Panc1 (cell line): ENCODE measurements at places on chromosomes 1 and 21.

DNA sequence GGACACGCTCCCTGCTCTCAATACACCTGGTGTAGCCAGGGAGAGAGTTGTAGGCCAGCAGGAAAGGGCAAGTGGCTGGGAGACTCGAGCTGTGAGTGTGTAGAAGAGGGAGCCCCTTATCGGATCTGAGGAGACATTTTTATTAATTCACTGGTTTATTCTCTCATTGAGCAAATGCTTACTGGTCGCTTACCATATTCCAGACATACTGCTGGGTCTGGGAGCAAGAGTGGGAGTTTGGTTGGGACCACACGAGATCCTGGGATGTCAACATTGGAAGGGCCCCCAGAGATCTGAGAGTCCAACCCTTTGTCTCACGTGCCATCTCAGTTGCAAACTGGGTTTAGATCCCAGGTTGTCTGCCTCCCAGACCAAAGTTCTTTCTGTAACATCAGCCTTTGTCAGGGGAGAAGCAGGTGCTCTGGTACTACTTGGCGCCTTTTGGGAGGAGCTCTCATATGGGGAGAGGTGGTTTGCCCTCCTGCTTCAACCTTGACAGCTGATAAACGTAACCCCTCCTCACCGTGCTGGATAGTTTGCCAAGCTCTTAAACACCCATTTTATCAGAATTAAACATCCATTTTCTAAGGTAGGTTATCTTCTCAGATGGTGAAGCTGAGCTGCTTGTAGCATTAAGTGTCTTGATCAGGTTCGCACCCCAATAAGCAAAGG lies 742 bp downstream of the TMEM222 start:
- no peak for DNase-seq

GRCh38 chr1:12405325-12406210 lies 175.7 kb downstream of the VPS13D start:
- no peak for DNase-seq

DNA sequence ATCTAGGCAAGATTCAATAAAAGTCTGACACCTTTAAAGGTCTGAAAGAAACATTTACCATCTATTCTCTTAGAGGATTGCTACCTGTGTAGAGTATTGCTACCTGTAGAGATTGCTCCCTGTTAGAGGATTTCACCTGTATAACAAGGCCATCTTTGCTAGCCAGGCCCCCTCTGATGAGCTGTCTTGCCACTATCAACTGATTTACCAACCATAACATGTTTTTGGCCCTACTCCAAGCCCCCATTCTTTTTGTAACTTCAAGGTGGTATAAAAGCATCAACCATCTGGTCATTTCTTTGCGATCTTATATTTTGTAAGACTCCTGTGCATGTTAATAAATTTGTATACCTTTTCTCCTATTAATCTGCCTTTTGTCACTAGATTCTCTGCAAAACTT lies 424.7 kb upstream of the CAMK1G start:
- no peak for DNase-seq

GRCh38 chr1:22710701-22711049 lies at the start of gene EPHB2:
Gene EPHB2, plus strand, starts transcription at chr1:22710839. Its CDS starts 144 bp downstream, at chr1:22710983.
- DNase-seq, result no peak

DNA sequence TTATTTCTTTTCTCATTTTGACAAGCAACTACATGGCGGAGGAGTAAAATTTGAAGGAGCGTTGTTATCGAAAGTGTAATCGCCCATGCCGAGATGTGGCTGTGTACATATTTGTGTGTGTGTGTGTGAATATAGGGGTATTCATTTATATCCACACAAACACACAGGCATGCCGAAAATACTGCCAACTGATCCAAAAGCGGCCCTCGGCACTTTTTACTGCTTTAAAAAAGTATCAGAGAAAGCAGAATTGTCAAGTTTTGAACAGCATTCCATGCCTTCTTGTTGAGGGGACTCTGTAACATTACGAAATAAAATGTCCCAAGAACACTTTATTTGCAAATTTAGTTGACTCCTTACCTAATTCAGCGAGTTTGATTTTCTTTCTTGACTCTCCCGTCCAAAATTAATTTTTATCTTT lies 1.1 kb downstream of the PBX1 start:
- DNase-seq, result no peak

DNA sequence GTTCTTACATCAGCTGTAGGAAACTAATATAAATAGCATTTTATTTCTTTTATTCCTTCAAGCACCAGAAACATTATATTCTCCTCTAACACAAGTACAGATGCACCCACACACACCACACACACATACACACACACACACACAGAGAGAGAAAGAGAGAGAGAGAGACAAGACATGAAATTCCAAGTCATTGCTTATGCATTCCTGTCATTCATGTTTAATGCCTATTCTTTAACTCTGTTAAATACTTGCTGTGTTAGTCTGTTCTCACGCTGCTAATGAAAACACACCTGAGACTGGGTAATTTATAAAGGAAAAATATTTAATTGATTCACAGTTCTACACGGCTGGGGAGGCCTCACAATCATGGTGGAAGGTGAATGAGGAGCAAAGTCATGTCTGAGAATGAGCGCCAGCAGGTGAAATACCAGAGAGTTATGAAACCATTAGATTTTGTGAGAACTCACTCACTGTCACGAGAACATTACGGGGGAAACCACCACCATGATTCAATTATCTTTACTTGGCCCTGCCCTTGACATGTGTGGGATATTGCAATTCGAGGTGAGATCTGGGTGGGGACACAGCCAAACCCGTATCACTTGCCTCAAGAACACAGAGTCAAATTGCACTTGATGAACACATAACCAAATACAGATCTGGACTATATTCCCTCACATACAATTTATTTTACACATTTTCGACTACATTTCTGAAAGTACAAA lies 1058.1 kb upstream of the TMPRSS15 start:
- no peak for DNase-seq
